ENCODE measurements at places on chromosomes 1 and 21.

DNA sequence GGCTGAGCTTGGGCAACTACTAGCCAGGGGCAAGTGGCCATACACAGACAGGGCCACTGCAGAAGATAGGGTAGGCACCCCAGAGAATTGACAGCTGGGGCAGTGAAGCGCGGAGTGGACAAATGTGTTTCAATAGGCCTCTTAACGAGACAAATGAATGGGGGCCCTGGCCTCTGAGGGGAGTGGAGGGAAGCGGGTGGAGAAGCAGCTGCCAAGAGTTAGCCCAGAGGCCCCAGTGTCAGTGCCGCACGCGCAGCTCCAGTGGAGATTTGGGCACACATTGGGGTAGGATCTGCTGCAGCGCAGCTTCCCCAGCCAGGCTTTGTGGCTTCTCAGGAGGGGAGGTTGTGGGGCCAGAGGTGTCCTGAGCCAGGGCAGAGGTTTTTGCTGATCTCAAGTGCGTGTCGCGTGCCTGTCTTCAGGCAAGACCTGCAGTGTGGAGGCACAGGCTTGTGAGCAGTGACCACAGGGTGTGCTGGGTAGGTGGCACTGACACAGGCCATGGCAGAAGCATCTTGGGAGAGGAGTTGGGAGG lies 16.9 kb downstream of the PTPRF start:
- no peak for DNase-seq

- no peak for DNase-seq
Measured at GRCh38 chr1:32622806-32623681, 27.3 kb downstream of the ZBTB8OS start.

GRCh38 chr1:92029241-92029922 lies 403 bp upstream of the EPHX4 start:
- no peak for DNase-seq

DNA sequence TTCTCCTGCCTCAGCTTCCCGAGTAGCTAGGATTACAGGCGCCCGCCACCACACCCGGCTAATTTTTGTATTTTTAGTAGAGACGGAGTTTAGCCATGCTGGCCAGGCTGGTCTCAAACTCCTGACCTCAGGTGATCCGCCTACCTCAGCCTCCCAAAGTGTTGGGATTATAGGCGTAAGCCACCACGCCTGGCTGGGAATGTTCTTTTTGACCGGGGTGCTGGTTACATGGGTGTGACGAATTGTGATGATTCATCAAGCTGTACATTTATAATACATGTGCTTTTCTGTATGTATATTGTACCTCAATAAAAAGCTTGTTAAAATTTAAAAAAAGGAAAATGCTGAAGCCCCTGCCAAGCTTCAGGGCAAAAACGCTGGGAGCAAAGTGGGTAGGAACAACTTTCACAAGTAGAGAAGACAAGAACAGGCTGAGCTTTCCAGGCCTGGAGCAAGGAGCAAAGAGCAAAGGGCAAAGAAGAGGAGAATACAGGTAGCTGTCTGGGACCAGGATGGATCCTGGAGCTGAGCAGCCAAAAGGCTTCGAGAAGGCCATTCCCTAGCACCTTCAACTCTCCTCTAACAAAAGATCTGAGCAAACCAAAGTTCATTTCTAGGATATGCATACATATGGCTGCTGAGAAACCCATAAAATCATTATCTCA lies 20.5 kb upstream of the YRDC start:
- no peak for DNase-seq

DNA sequence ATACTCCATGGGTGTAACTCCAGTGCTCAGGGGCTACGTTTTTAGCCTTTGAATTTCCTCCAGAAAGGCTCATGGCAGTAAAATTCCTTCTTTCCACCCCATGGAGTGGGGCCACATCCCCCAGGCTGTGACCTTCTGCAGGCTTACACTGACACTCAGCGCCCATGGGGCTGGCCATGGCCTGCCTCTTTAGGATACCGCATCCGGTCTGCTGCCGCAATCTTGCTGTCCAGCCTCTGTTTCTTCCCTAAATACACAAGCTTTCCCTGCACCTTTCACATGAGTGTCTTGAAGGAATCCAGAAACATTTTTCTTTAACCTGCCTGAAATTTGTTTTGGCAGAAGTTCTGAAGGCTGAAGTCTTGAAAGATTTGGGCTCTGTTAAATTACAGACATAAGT lies 170.5 kb downstream of the NTMT2 start:
- DNase-seq = no peak

DNA sequence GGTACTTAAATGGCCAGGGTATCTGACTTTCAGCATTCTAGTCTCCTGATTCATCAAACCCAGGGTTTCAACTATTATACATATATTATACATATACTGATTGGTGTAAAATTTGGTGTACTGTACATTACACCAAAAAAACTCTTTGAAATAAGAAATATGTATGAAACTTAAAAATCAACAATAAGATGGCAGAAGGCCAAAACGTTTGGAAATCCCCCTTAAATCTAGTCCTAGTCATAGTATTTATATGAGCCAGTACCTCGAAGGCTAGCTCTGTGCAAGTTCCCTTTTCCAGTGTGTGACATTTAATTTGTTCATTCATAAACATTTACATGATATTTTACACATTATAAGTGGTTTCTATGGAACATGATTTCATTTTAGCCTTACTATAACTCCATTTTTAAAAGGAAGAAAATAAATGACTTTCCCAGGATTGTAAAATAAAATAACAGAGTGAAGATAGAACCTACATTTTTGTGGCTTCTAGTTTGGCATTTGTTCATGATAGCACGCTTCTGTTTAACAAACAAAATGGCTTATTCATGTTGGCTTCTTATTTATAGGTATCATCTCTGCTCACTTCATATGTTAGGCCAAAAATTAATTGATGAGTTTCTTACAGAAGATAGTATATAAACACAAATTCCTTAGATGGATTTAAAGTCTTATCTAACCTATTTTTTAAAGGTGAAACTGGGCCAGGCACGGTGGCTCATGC lies 18.8 kb upstream of the ZNF281 start:
- no peak for DNase-seq

Data from CD4-positive, alpha-beta memory T cell (primary cell).